SW480 (cell line): ENCODE measurements at places on chromosomes 5 and 9.

- no peak for DNase-seq
Observed at GRCh38 chr9:83403527-83404238, 134.5 kb downstream of the FRMD3 start.

GRCh38 chr5:54772231-54772630 is 213.2 kb downstream of the ESM1 start:
- DNase-seq = no peak

DNA sequence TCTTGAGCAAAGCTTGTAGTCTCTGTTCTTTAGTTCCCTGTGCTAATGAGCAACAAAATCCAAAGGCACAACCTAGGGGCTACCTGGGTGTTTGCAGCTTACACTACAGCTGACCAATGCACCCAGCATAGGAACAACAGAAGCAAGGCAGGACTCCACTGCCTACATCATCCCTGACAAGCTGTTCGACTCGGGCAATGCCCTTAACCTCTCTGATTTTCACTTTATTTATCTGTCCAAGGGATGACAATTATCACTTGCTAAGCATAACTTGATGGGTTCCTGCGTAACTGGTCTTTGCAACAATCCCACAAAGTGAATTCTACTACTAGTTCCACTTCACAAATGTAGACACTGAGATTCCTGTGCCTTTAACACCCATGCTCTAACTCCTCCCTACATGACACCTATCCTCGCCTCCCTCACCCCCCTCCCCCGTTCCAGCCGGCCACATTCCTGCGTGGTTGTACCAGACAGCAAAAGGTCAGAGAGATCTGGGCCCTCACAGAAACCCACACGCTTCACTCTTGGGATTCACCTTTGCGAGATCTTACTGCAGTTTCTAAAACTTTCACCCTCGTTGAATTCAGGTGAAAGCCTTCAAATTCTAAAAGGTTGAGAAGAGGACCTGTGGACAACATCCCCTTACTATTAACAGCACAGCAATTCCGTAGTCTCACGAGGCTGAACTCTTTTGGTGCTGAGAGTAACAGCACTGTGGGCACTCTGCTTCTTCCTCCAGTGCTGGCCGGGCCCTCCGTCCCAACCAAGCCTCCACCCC is 995 bp downstream of the IPPK start:
- peak; percentile 62 for DNase-seq

DNA sequence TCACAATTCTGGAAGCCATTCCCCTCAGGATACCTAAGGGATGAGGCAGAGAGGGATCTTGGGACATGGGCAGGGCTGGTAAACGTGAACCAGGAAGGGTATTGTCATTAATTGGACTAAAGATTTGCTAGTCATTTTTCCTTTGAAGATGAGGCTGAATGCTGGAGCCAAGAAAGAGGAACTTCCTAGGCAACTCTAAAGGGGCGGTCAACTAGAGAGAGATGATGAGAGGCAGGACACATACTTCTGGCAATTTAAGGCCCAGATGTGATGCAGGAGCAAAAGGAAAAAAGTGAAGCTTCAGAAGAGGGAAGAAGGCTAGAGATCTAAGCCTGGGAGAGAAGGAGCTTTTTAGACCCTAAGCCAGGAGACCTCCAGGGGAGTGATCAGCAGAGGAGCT is 5.6 kb downstream of the GBA2 start:
- no peak for DNase-seq

DNA sequence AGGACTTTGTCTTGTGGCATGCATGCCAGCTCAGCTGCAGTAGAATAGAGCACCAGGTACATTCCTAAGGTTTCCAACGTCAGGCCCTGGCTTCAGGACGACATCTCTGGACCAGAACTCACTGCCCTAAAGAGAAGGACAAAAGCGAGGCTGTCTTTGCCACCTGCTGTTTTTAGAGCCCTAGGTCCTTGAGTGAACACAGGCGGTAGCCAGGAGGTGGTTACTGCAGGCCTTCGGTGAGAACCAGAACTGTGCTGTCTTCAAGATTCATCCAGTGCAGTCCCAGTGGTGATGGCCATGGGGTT is 288.9 kb upstream of the CDH18 start:
- no peak for DNase-seq

DNA sequence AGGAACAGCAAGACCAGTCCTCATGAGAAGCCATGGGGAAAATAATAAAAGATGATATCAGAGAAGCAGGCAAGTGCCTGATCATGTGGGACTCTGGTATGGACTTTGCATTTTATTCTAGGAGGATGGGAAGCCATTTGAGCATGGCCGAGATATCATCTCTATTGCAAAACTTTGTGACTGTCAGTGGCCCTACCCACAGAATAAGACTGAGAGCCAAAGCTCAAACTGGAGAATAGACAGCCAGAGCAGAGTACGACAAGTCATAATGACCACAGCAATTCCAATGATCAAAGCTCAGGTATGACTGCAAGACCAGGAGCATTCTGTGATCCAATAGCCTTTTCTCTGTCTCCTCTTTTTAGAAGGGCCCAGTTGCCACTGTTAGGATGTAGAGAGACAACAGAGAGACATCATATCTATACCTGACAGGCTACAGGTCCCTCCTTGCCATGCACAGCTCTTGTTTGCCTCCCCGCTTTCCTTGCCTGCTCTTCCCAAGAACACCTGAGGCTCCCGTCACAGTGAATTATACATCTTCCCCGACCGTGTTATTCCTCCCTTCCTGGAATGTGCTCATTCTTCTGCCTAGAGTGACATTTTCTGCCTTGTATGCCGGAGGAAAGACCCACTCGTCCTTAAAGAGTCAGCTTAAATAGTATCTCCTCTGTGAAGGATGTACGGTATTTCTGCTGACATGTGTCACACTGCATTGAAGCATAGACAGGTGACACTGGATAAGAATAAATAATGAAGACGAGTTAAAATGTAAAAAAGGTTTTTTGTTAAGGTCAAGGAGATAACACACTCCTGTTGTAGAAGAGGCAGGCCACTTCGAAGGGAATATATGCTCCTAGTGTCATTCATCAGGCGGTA is 248.7 kb upstream of the MAP3K1 start:
- no peak for DNase-seq

DNA sequence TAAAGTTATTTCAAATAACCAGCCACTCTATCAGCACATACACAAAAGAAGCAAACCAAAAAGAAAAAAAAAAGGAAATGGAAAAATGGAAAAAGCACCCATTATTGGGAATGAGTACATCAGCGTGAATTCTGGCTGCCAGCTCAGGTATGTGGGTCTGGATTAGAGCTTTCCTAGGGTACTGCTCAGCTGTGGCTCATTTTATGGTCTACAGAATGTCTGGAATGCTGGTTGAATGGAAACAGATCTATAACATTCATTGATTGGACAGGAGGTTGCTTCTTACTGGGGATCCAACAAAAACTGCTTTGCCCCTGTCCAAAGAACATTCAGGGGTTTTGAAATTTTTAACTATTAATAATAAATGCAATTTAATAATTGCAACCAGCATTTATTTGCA is 3.9 kb upstream of the CAST start:
- peak; percentile 44 for DNase-seq

DNA sequence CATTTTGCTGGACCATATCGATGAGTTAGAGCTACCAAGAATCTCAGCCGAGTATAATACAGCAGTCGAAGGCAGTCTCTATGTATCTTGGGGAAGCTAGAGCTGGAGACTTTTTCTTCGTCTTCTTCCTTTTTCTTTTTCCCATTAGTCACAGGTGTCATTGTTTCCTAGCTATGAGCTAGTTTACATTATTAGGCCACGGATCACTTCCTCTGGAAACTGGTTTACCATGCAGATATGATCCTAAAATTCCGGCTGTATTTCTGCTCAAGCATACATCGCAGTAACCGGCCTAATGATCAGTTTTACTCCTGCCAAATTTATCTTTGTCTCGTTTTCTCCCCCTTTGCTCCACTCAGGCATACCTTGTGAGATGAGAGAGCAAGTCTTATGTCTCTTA is 312.8 kb downstream of the ARHGAP26 start:
- no peak for DNase-seq

- no peak for DNase-seq
Observed at GRCh38 chr9:1659363-1659690, 355.8 kb upstream of the SMARCA2 start.

- no peak for DNase-seq
Observed at GRCh38 chr5:135119481-135119880, 85.5 kb upstream of the PITX1 start.
